Muscle of back (tissue), 13 donors: ENCODE measurements at places on chromosomes 11 and 22. TPM values are rescaled to one million over a fixed set of nuclear protein-coding genes. Genes with fewer than 3 reads are reported as not detected.
A peak's percentile ranks its signal among the peaks of the same experiment; 100 is the strongest.

DNA sequence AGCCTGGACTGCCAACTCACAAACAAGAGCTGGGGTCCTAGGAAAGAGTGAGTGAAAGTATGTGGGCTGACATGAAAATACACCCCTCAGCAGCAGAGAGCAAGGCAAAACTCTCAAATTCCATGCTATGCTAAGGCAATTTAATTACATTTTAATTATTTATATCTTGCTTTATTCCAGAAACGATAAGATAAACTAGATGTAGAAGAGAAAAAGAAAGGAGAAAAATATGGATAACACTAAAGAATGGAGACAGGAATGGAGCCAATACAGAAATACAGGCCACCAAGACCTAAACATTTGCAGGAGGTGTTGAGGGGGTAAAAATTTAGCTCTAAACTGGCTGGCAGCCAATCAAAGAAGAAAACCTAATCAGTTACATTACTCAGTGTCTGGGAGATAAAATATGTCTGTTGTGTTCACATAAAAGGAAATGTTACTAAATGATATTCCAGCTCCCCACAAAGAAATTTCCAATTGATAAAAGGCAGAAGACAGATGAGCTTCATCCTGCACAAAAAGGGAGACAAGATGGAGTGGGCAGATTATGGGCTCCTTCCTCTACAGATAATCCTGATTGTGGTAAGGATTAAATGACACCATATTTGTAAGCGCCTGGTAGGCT is 223.5 kb upstream of the BLID start:
- no peak for DNase-seq

DNA sequence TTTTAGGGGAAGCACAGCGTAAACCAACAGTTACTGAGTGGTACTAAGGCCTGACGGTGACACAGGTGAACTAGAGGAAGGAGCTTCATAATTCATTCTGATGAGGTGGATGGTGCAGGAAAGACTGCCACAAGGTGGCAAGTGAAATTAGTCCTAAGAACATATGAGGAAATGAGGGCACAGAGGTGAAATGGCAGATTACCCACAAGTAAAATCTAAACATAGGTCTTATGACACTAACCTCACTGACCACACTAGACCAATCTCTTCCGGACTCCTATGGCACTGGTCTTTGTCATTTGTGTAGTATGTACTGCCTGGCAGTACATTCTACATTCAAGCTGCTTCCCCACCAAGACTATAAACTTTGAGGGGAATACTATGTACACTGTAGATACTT is 20.2 kb downstream of the GAB2 start:
- no peak for DNase-seq

- no peak for DNase-seq
These were observed 5.1 kb upstream of the MS4A10 start for GRCh38 chr11:60780065-60780464.

GRCh38 chr11:32658639-32659406 is 75.2 kb downstream of the EIF3M start:
- peak; percentile 7 for DNase-seq

DNA sequence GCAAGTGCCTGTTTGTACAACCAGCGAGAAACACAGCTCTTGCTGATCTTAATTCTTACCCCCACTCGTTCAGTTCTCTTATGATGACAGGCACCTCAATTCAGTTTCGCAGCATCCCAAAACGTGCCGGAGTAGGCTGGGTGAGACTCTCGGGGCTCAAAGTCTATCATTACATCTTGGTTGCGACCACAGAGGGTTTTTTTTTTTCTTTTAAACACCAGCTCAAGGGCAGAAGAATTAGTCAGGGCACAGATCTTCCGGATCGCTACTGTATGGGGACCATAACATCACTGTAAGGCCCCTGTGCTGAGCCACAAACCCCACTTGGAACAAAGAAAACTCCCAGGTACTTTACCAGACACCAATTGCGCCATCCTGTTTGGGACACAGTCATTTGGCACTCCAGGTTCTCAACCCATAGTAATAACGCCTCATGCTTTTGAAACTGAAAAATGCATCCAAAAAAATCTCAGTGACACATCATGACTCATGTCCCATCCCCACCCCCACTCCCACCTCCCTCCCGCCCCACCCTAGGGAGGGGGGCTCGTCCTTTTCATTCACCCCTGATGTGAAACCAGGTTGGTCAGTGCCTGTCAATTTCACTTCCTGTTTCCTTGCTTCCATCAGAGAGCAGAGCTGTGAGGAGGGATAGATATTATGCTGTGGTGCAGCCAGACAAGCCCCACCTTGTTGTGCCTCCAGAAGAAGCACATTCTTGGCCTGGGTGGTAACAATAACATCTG is 41.0 kb upstream of the CD5 start:
- DNase-seq = no peak

DNA sequence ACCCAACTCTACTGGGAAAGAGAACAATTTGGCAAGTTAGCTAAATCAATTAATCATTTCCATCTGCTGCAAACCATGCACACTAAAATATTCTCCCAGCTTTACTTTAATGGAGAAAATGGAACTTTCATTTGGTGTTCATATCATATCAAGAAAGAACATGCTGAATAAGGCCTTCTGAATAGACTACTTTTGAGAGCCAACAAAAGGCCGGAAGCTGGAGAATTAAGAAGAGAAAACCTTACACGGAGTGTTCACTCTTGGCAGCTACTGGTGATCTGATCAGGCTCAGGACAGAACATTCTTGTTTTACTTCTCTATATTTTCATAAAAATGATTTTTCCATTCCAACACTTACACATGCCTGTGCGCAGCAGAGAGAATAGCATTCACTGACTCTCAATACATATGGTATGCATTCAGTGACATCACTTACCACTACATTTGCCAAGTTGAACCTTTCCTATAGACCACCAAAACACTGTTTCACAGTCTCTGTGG is 165.3 kb downstream of the TTC28 start:
- DNase-seq = peak; percentile 76

GRCh38 chr22:41369424-41369745 is 12.4 kb upstream of the TEF start:
- DNase-seq = no peak

The MTMR3 gene
- polyA plus RNA-seq = 26.0 TPM

The PGA5 gene
- polyA plus RNA-seq = 0.65 TPM

The CABP4 gene
- 1.4 TPM for polyA plus RNA-seq

The ZBTB16 gene
- 4.7 TPM for polyA plus RNA-seq

The OR5D14 gene
- not detected for polyA plus RNA-seq

The ZC3H12C gene
- polyA plus RNA-seq = 8.9 TPM
